ENCODE measurements at places on chromosomes 7 and 10.

DNA sequence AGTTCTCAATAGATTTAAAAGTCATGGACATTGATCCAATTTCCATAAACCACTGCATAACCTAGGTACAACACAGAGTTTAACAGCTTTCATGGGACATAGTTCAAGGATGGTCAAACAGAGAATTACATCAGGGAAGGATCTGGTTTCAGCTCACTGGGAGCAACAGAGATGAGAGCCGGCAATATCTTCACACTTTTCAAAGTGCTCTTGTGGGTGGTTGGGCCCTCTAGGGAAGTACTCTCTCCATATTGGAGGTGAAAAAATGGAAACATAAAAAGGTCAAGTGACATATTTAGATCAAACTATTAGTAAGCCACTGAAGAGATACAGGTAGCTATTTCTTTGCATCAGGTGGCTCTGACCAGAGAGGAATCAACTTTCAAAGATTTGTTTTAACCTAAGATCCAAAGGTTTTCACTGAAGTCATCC lies 61.8 kb upstream of the LRRN3 start:
- no peak for DNase-seq

- no peak for DNase-seq
These were observed 150.8 kb downstream of the DGKI start for GRCh38 chr7:137695942-137696341.

DNA sequence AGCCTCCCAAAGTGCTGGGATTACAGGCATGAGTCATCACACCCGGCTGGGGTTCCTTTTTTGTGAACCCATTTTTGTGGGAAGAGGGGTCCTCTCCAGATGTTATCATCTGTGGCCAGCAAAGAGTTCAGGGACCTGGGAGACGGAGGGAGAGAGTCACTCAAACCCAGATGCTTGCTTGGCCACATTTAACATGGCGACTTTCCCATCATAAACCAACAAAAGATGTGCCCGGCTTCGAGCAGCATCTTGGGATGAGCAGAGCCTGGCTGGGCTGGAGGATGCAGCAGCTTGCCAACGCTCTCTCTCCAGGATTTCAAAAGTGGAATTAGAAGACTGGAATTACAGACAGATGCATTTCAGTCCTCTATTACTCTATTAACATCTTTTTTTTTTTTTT lies 19.1 kb upstream of the HABP2 start:
- no peak for DNase-seq

DNA sequence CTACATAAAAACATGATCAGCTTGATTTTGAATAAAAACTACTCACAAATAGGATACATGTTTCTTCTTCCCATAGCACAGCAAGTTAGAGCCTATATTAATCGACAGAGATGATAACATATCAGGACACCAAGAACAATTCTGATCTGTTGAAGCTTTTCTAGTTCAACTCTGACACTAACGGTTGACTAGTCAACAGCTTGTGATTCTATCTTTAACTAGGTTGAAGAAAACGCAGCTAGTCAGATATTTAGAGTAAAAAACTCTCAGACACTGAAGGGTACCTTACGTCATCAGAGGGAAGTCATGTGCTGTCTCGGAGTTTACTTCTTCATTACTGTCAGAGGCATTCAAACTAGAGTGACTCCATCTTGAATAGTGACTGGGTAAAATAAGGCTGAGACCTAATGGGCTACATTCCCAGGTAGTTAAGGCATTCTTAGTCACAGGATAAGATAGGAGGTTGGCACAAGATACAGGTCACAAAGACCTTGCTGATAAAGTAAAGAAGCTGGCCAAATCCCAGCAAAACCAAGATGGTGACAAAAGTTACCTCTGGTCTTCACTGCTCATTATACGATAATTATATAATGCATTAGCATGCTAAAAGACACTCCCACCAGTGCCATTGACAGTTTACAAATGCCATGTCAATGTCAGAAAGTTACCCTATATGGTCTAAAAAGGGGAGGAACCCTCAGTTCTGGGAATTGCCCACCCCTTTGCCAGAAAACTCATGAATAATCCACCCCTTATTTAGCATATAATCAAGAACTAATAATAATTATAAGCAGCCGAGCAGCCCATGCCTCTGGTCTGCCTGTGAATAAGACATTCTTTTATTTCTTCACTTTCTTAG lies 21.3 kb downstream of the CCDC71L start:
- DNase-seq, result no peak

DNA sequence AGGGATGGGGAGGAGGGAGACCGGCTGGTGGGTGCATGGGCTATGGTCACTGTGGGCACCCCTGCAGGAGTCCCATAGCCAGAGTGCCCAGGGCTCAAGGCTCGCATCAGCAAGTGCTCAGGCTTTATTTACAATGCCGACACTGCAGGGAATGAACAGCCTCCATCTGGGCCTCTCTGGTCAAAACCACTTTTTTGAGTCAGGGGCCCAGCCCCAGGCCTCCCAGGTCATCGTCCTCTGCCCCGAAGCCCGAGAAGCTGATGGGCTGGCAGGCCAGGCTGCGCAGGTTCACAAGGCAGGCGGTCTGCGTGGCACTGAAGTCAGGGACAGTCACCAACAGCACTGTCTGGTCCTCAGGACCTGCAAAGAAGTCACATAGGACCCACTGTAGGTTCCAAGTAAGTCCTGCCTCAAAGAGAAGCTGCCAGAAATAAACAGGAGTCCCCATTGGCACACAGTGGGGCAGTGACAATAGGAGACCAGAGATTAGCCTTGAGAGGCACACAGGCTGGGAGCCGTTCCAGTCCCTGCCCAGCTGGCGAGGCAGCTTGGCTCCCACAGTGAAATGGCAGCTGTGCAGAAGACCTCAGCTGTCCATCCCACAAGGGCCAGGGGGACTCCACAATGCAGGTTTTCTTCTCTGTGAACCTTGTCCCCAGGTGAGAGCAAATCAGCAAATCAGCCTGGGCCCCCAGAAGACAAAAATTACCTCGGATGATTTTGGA lies 8.6 kb downstream of the POLD2 start:
- DNase-seq, result no peak
